ENCODE measurements at places on chromosomes 6 and 20. TPM values are rescaled to one million over a fixed set of nuclear protein-coding genes. Genes with fewer than 3 reads are reported as not detected.

- no peak for DNase-seq
Observed at GRCh38 chr6:100393493-100393892, 71.2 kb downstream of the SIM1 start.

DNA sequence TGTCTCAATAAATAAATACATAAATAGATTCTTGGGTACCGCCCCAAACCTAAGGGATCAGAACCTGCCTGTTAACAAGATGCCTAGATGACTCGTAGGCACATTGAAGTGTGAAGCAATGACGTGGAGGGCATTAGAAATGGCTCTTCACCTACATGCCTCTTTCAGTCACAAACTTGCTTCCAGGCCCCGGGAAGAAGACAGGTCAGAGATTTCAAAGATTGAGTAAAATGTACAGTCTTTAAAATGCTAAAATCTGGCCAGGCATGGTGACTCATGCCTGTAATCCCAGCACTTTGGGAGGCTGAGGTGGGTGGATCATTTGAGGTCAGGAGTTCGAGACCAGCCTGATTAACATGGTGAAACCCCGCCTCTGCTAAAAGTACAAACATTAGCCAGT, 480.8 kb upstream of the JARID2 start:
- no peak for DNase-seq

The TMC2 gene
- total RNA-seq = 0.26 TPM

GRCh38 chr6:30861257-30862048, 22.9 kb upstream of the DDR1 start:
- no peak for DNase-seq

The PCSK2 gene
- total RNA-seq = 3.3 TPM

- no peak for DNase-seq
Observed at GRCh38 chr6:160260803-160261450, 2.3 kb upstream of the SLC22A2 start.

Data from body of pancreas (tissue), 4 donors.